ENCODE measurements at places on chromosomes 4 and X. TPM values are rescaled to one million over a fixed set of nuclear protein-coding genes. Genes with fewer than 3 reads are reported as not detected.
A peak's percentile ranks its signal among the peaks of the same experiment; 100 is the strongest.

DNA sequence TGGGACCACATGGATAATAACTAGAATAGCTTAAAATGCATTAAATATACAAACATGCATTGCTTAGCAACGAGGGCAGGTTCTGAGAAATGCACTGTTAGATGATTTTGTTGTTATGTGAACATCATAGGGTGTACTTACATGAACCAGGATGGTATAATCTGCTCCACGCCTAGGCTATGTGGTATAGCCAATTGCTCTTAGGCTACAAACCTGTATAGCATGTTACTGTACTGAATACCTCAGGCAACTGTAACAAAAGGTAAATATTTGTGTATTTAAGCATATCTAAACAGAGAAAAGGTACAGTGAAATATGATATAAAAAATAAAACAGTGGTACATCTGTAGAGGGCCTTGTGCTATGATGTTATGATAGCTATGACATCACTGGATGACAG, 169.2 kb upstream of the IL15 start:
- no peak for ATAC-seq

DNA sequence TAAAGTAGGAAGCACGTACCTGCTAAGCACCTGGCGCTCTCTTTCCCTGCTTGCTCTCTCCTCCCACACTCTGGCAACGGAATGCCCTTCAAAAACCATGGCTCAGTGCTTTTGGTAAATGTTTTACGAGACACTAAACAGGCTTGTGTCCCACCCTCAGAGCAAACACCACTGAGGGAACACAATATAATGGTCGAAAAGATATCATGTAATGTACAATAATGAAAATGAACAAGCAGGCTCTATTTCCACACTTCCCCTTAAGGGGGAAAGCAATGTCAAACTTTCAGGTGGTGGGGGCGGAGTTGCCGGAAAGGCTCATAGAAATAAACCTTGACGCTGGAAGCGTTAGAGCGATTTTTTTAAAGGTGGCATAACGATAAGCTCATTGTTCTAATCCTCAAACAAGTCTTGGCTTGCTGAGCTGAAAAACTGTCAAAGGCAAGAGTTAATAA, 115.1 kb downstream of the RBM47 start:
- no peak for ATAC-seq

- no peak for ATAC-seq
These were observed 665.0 kb downstream of the SH3BGRL start for GRCh38 chrX:81866873-81867272.

- no peak for ATAC-seq
These were observed 29.9 kb upstream of the STS start for GRCh38 chrX:7117587-7117986.

- ATAC-seq = no peak
These were observed at the start of gene SPOCK3 for GRCh38 chr4:167234316-167234881. TSS of gene SPOCK3 (minus strand) at chr4:167234494.

GRCh38 chr4:86757468-86757867, 91.7 kb downstream of the SLC10A6 start:
- ATAC-seq = no peak

- ATAC-seq = no peak
These were observed 70.4 kb downstream of the ELOVL6 start for GRCh38 chr4:110128029-110128428.

DNA sequence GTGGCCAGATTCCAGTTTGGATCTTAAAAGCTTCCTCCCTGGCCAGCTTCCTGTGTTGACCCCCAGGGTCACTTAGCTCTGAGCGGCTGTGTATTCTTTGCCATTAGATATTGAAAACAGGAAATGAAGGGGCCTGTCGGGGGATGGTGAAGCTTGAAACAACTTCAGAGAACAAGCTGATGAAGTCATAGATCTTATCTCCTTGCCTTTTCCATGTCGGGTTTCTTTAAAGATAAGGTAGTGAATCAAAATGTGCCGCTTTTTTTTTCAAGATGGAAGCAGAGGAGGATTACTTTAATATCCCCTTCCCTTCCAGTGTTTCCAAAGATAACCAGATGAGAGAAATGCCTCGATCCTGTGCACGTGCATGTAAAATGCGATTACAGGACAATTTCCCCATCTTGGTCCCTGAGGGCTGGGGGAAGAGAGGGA, 508.5 kb downstream of the MID1IP1 start:
- ATAC-seq = peak; percentile 68

DNA sequence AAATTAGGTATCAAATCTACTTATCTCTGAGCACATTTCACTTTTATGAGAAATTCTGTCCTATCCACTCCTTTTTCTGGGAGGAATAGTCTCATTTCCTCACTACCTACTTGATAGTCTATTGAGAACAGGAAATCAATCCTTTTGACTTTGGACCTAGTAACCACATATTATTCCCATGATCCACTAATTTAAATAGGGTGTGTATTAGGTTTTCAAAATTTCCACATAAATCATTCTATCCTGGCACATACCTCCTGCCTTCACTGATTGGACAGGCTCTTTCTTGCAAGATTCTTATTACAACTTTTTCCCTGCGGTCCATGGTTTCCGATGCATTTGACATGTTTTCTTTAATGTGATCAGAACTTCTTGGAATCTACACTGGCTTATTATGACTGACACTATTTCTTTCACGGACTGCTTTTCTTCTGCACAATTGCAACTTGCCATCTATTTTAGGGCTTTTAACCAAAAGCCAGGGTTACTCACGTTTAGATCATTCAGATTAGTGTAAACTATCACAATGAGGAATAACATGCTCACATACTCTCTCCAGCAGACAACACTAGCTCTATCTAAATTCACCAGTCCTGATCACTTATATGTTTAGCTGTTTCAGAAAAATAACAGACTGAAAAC, 419.9 kb upstream of the SLIT2 start:
- ATAC-seq = no peak

The EIF4E gene
- 75.0 TPM for total RNA-seq

The EXOC1L gene
- not detected for total RNA-seq

The PLXNB3 gene
- total RNA-seq = 7.9 TPM

The VCX3A gene
- total RNA-seq = not detected
